Breast epithelium (tissue), 4 donors: ENCODE measurements at places on chromosomes 5 and 9.

DNA sequence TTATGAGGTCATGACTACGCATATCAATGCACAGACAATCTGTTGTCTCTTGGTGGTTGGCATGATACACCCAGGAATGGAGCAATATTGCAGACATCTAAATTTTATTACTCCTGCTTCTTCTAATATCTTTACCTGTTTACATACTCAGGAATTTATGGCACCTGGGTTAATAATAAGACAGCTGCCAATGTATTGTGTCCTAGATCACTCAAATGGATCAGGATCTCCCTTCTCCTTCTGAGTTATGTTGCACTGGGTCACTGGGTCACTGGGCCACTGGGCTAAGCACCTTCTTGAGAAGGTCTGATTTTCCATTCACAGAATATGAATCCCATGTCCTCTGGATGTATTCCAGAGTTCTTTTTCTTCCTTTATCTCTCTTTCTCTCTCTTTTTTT is 41.8 kb downstream of the CCL28 start:
- no peak for DNase-seq

DNA sequence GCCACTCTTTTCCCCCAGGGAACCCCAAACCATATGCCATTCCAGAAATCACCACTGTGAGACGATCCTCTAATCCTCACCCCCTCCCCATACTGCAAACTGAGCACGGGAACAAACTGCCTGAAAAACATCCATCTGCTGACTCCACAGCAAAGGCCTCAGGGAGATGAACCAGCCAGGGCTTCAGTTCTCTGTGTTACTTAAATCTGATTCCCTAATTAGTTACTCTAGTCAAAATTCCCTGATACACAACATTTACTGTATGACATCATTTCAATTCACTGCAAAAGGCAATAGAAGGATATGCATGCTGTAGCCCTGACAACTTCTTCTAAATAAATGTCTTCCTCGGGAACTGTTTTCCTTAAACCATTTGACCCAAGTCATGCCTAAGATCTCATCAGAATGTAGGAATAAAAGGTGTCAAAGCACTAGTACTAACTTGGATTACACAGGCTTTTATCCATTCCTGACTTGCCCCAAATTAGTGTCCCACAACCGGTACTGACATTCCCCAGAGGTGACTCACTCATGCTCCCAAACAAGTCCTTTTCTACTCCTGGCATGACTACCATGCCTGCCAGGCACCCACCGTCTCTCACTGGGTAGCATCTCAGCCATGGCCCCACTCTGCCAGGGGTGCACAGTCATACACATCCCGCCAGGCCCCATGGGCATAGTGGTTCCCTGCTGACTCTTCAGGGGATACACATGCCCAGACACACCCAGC is 35.0 kb downstream of the MTX3 start:
- no peak for DNase-seq

- DNase-seq: no peak
Observed at GRCh38 chr9:127130661-127131538, 8.5 kb upstream of the ANGPTL2 start.

GRCh38 chr5:176892663-176893062 is 6.5 kb downstream of the HK3 start:
- no peak for DNase-seq

GRCh38 chr9:86828631-86829030 is 118.7 kb downstream of the GAS1 start:
- no peak for DNase-seq

DNA sequence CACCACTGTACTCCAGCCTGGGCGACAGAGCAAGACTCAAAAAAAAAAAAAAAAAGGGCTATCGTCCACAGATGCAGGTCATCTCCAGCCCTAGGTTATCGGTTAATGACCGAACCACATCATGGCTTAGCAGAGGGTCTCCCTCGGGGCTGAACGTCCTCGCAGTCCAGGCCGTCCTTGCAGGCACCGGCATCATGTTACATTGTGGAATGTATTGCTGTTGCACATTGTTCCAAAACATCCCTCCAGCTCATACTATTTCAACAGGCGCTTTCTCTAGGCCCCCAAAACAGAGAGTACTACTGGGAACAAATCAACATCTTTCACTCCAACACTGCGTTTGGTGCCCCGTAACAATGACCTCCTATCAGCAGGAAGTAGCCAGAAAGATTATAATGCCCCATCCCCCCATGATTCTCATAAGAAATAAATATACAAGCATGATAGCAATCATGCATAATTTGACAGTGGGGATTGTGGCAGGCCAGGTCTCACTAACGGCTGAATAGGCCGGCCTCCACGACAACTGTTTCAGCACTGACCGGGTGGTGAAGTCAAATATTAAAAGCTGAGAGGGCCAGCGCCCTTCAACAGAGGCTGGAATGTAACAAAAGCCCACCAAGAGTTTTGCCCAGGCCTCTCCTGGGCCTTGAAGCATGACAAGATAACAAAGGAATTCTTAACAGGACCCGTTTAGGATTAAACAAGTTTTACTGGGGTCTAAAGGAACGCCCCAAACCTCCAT is 1.1 kb upstream of the LCN9 start:
- no peak for DNase-seq

DNA sequence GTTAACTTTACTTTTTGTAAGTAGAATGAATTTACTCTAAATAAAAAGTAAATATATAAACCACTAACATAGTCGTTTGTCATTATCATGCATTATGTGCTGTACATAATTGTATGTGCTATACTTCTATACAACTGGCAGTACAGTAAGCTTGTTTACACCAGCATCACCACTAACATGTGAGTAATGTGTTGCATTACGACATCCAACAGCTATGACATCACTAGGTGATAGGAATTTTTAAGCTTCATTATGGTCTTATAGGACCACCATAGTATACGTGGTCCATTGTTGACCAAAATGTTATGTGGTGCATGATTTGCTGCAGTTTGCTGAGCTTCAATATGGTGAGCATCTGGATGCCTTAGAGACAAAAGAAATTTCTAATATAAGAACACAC is 819.1 kb upstream of the GRAMD2B start:
- DNase-seq: no peak

- DNase-seq: no peak
Observed at GRCh38 chr9:107214381-107214780, 68.7 kb upstream of the RAD23B start.

- DNase-seq: no peak
Observed at GRCh38 chr5:39970117-39970798, 545.5 kb upstream of the DAB2 start.

DNA sequence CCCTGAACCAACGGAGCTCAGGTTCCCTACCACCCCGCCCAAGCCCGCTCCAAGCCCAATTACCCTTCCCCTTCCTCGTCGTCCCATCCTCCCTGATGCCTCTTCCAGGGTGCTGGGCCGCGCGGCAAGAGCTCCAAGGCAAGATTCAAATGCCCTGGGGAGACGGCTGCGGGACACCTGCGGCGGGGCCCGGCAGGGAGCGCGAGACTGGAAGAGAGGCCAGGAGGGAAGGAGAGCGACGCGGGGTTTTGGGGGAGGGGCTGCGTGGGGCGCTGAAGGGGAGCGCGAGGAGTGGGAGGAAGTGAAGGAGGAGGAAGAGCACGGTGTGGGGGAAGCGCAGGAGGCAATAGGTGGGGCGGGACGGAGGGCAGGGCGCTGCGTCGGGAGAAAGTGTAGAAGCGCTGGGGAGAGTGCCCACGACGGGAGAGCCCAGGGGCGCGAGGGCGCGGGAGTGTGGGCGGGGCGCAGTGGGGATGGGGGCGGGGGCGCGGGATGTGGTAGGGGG is 975 bp upstream of the NXNL2 start:
- no peak for DNase-seq

- peak; percentile 56 for DNase-seq
Observed at GRCh38 chr9:133944746-133945135, 47.4 kb downstream of the VAV2 start.

GRCh38 chr5:159978358-159978757 is 30.6 kb upstream of the TTC1 start:
- no peak for DNase-seq

DNA sequence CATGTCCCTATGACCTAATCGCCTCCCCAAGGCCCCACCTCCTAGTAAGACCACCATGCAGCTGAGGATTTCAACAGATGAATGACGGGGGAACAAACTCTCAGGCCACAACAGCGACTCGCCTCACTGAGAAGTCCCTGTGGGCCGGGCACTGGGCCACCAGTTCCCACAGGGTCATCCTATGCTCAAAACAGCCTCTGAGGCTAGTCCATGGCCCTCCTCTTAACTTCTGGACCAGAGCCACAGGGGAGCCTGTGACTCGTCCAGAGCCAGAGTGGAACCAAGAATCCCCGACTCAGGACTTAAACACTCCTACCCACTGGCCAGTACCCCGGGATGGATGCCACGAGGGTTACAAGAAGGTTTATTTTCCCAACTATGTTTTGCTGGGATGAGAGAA is 12.3 kb downstream of the GFPT2 start:
- no peak for DNase-seq

DNA sequence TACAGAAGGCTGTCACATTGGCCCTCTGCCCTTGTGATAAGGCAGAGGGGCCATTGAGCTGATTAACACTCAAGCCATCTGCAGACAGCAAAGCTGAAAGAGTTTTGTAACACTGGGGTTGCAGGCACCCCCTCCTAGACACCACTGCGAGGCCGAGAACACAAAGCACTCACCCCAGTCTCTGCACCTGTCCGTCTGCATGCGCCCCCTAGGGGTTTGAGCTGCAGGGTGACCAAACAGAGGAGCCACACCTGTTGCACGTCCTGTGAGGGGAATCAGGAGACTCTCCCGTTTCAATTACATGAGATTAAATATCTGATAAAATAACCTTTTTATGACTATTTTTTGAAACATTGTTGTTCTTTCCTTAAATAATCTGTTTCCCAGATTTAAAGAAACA is 1180.4 kb downstream of the CDH9 start:
- no peak for DNase-seq

GRCh38 chr5:43401827-43402226 is 10.4 kb downstream of the CCL28 start:
- no peak for DNase-seq

DNA sequence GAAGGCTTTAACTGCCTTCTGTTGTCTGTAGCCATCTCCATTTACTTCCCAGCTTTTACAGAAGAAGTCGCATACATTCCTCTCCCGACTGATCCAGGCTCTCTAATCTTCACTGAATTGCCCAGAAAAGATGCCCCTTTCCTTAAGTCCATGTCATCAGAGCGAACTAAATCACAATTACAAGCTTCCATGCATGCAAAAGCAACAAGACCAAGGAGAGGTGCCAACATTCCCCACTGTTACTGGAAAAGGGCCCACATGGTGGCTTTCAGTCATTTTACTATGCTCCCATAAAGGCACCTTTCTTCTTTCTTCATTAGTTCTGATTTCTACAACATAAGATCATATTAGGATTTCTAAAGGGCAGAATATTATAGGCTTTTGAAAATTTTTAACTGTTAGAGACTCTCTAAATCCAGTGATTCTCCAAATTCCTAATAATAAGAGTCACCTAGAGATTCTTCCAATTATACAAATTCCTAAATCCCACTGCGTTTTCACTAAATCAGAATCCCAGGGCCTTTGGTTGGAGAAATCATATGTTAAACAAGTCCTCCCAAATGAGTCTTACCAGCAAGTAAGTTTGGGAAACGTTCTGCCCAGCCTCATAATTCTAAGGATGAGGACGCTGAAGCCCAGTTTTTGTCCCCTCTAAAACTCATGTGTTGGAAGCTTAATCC is 17.0 kb upstream of the ZFR start:
- no peak for DNase-seq

- DNase-seq: no peak
Observed at GRCh38 chr9:133954862-133955529, 37.1 kb downstream of the VAV2 start.

DNA sequence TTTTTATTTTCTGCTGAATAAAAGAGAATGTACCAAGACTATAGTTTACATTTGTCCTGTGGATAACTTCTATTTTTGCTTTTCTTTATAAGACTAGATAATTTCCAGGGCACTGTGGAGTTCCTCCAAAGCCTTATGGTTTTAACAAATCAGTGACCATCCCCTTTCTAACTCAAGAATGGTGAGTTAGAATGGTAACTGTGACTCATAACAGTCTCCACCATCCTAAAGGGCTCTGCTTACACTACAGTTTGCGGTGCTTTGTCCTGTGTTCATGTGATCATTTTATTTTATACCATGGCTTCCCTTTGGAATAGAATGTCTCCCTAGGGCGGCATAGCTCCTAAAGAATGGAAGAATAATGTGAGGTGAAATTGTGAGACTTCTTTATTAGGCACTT is 30.2 kb downstream of the WDR36 start:
- DNase-seq: no peak

- no peak for DNase-seq
Observed at GRCh38 chr9:130092910-130093309, 39.2 kb downstream of the GPR107 start.

DNA sequence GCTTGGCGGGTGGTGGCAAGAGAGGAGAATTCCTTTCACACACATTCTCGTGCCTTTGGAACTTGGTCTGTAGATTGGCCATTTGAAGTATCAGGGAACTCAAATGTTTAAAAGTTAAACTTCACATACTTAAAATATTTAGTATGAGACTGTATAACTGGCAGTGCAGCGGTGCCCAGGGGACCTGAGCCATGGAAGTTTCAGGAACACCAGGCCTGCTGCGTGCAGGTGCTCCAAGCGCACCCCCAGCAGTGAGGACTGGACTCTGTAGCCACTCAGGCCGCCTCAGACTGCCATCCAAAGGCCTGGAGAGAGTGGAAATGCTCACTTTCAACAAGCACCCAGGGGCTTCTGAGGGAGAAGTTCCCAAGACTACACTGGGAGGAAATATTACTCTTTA is 273.5 kb upstream of the IRX2 start:
- DNase-seq: no peak

DNA sequence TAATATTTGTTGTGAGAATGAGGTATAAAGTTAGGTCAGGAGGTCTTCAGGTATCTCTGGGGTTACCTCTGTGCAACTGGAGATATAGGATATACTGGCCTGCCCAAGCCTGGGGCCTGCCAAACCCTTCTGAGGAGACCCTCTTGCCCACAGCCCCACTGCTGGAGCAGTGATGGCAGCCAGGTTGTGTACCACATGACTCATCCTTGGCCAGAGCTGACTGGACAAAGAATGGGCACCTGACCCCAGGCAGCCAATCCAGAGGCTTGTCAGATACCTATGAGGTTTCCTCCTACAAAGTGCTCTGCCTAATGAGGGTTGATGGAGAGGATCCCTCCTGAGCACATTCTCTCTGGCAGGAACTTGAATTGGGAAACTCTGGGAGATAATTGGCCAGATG is 56.1 kb upstream of the TBC1D2 start:
- no peak for DNase-seq

DNA sequence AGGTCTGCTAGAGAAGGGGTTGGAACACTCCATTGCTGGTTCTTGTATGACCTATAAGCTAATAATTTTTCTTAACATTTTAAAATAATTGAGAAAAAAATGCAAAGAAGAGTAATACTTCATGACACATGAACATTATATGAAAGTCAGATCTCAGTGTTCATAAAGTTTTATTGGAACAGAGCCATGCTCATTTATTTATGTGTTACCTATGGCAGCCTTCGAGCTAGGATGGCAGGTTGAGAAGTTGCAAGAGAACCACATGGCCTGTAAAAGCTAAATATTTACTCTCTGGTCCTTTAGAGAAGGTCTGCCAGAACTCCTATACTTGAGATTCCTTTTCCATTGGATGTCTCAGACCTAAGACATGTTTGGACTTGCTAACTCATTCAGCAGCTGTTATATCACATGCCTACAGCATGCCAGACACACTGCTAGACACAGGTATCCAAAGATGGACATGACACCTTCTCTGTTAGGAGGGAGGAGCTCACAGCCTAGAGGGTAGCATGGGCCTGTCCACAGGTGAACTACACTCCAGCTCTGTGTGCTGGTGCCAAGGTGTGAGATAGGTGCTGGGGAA is 304.3 kb downstream of the ARHGAP26 start:
- DNase-seq: no peak

- DNase-seq: no peak
Observed at GRCh38 chr5:73352649-73353230, 95.8 kb downstream of the FOXD1 start.
